ENCODE measurements at places on chromosomes 6 and 20.

DNA sequence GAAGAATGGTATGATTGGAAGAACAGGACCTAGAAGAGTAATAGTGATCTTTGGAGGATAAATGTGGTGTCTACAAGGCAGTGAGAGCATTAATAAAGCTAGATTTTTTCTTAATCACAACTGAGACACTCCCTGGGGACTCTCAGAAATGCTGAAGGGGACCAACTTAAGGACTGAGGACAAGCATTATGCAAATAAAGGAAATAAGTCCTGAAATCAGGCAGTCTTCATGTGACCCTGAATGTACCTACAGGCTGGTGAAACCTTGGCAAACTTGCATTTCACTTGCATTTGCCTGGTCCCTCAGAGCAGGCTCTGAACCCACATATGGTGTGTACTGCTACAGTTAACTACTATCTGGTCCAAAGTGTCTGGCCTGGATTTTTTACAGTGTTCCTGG is 19.3 kb upstream of the TTK start:
- no peak for DNase-seq

- DNase-seq, result no peak
Observed at GRCh38 chr20:18981962-18982539, 168.5 kb downstream of the SCP2D1 start.

DNA sequence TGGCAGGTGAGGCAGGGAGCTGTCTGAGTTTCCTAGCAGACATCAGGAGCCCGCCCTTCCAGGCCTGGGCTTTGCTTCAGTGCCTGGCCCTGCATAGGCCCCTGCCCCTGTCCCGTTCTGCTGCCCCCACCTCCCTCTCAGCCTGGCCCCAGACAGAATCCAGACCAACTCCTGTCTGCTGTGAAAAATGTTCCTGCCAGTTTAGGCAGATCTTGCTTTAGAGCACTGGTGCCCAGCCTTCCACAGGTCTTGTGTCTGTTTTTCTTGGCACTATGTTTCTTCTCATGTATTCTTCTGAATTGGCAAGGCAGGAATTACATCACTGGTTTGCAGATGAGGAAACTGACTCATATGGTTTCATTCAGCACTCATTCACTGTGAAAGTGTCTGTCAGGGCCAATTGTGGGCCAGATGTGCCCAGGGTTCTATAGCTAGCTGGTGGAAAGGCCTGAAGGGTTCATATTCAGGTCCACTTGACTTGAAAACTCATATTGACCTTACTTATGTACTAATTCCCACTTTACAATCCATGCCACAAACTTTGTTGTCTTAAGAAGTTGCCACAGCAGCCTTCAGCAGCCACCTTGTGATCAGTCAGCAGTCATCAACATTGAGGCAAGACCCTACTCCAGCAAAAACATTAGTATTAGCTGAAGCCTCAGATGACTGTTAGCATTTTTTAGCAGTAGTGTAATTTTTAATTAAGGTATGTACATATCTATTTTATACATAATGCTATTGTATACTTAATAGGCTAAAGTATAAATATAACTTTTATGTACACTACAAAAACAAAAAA is 40.5 kb downstream of the HLA-F start:
- DNase-seq, result no peak

- no peak for DNase-seq
Observed at GRCh38 chr20:59665656-59666555, 61.6 kb downstream of the PHACTR3 start.

DNA sequence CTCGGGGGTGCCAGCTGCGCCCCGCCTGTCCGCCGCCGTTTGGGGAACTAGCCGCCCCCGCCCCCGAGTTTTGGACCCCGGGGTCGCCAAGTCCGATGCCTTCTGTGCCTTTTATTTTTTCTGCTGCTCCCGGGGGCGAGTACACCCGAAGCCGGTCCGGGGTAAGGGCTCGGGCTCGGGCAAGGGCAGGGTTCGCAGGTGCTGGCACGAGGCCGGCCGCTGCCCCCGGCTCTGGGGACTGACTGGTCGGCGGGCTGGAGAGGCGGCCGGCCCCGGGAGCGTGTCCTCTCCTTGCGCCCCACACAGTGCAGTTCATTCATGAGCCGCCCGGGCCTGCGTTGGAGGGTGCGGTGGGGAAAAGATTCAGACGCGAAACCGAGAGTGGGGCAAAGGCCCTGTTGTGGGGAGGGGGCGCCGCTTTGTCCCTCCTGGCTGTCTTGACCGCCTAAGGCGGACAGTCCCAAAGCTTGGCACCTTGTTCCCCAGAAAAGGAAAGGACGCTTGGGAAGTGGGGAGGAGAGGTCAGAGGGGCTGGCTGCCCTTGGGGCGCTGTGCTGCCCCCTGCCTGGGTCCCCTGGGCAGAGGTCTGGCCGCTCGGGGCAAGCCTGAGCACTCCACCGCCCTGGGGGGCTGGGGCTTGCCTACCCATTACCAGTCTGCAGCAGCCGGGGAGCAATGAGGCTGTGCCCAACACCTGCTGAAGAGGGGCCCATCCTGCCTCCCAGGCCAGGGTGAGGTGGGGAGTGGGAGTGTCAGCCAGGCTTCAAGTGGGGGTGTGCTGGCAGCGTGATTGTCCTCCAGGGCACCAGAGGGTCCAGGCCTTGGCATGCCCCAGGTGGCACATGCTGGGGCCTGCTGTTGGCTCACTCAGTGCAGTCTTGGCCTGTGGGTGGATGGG is 915 bp downstream of the TMEM63B start:
- no peak for DNase-seq

All from activated naive CD4-positive, alpha-beta T cell (primary cell).